ENCODE measurements at places on chromosomes 12 and 14.

GRCh38 chr14:78153064-78153341, 17.2 kb upstream of the NRXN3 start:
- DNase-seq = no peak

DNA sequence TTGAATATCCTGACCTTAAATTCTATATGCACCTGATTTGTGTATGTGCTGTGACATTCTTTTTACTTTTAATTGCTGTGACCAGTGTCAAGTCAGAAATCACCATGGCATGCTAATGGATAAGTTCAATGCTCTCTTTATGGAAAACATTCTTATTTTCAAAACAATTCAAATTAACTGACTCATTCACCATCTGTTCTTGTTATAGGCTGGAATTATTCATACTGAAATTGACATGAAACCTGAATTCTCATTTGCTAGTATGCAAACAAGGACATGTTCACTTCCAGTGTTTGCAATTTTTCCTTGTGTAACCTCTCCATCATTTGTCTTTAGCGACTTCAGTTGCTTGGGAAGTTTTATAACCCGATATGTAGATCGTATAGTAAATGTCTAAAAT, at the start of gene TAS2R30:
Gene TAS2R30, minus strand, starts transcription at position 340 of the 400 bp plus-strand sequence. CDS start 400 bp downstream, outside the sequence.
- no peak for DNase-seq

DNA sequence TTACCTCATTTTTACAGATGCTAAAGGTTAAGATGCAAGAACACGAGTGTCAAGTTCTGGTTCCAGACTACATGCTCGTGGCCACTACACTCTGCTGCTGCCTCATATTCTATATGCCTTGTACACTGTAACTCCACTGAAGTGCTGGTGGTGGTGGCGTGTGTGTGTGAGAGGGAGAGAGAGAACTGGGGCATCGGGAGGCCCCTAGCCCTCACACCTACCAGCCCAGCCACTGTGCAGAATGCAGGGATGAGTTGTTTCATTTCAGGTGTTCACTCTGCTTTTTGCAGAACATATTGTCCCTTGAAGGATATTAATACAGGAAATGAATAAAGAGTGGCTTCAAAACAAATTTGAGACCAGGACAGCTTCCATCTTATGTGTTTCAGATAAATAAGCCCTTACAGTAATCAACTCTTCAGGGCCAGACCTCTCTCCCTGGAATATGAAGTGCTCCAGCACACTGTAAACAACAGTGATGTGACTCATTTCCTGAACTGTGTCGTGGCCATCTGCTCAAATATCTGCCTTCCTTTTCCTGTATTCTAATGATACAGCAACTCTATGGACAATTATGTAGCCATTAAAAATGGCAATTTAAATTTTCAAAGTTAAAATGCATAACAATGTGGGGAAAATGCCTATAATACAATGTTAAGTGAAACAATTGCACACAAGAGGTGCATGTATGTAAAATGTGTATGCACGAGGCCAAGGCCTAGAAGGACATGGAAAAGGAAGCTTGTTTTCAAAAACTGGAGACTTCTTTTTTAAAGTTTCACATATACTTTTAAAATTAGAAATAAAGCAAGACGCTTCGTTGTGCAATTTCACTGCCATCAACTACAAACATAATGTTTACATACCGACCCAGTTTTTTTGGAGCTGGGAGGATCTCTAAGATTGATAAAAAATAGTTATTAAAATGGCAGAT, 215.4 kb downstream of the PELI2 start:
- no peak for DNase-seq

DNA sequence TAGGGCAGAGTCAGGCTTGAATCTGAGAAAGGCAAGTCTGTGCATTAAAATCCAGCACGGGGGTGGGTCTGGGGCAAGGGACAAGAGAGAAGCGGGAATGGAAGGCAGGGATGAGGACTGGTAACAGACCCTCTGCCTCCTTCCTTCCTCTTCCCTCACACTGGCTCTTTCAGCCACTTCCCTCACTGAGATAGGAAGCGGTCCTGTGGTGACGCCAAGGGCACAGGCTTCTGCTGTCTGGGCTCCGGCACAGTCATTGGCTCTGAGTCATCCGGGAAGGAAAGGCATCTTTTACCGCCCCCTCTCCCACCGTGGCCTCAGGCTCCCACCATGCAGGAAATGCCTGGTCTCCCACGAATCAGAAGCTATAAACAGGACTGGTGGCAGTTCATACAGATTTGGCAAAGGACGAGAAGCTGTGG, 70.2 kb downstream of the ETV6 start:
- DNase-seq = no peak

- DNase-seq = no peak
These were observed 147.6 kb downstream of the DPF3 start for GRCh38 chr14:72745991-72746980.

- DNase-seq = no peak
These were observed 204.7 kb downstream of the EPS8 start for GRCh38 chr12:15584366-15585041.

DNA sequence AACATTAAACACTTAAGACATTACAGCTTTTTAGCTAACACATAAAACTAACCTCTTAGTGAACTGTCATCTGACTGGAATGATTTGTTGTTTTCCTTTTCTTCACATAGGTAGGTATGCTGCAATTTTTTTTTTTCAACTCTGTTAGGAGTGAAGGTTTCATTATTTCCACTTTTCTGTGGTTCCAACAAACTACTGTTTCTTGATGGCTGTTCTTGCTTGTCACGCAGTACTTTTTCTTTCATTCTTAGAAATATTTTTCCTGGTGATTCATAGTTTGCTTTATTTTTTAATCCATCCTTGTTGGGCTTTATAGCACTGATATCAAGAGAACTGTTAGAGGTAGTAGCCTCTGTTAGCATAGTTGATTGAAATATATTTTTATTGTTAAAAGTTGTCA, 6.3 kb downstream of the MIS18BP1 start:
- no peak for DNase-seq

DNA sequence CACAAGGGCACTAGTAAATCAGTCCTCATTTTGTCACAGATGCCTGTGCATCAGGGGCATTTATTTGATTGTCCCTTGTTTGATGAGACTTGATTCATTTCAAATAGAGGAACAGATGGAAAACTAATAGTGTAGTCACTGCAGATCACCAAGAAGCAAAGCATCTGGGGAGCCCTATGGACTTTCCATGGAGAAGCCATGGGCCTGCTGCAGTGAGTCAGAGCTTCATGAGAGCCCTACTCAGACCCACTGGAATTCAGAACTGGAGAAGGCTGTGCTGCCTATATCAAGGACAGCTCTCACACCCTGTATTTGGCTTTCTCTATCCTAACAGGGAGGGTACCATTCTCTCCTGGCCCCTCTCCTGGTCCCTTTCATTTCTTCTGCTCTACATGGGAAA, 126.2 kb downstream of the GRIP1 start:
- DNase-seq = no peak

GRCh38 chr12:90501412-90501811, 453.6 kb downstream of the CCER1 start:
- no peak for DNase-seq

- no peak for DNase-seq
These were observed 12.9 kb downstream of the ISCA2 start for GRCh38 chr14:74506411-74506851.

DNA sequence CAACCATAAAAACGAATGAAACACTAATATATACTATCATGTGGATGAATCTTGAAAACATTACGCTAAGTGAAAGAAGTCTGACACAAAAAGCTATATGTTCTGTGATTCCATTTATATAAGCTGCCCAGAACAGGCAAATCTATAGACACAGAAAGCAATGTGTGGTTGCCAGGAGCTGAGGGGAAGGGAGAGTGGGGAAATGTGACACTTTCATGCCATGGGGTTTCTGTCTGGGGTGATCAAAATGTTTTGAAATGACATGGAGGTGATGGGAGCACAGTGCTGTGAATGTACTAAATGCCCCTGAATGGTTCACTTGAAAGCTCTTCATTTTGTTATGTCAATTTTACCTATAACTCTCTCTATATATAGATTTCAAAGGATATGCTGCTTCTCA, 30.1 kb downstream of the ATG14 start:
- no peak for DNase-seq

DNA sequence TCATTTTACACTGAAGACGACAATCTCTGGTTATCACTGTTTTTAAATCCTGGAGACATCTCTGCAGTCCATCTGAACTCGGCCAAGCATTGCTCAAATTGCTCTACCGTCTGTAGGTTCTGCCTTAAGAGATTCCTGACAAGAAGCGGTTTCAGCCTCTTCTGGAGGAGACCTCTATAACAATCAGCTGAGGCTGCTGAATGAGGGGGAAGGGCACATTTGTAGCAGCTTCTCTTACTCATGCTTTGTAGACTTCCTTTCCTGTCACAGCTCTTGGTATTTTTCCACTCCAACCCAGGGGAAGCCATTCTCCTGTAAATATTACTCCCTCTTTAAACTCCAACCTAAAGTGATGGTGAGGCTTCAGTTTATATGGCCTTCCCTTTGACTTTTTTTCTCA, 3.0 kb downstream of the ARG2 start:
- DNase-seq = no peak

GRCh38 chr12:56520048-56520447, 1.6 kb upstream of the RBMS2 start:
- no peak for DNase-seq

DNA sequence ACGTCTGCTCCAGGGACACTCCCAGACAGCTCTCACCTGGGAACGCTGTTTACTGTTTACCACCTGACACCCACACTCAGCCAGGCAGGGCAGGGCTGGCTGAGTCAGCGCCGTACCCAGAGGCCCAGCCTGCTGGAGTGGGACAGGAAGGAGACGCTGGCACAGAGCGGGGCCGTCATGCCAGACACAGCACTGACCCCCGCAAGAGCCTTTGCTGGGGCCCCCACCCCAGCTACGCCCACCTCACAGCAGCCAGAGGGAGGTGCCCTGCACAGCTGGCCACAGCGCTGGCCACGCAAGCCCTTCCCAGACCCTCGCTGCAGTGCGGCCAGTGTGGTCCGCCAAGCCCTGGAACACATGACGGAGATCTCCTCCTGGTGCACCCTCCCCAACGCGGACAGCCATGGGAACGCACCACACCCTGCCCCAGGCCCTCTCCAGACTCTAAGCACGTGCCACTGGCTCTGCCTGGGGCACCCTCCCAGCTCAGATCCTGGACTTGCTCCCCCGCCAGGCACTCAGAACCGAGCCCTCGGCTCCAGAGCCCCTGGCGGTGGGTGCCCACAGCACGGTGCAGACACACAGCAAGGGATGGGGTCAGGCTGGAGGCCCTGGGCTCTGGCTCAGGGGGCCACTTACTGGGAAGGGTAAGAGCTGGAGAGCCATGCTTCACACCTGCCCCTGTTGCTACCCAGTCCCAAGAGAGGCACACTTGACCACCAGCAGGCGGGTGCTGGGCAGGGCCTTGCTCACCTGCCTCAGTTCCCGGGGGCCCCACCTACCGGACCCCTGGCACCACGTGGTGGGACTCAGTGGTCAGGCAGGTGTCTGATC, 5.7 kb downstream of the AHNAK2 start:
- no peak for DNase-seq

GRCh38 chr14:88785911-88786310, 6.8 kb downstream of the EML5 start:
- DNase-seq = no peak

- no peak for DNase-seq
These were observed 54.1 kb upstream of the BEGAIN start for GRCh38 chr14:100641274-100641860.

DNA sequence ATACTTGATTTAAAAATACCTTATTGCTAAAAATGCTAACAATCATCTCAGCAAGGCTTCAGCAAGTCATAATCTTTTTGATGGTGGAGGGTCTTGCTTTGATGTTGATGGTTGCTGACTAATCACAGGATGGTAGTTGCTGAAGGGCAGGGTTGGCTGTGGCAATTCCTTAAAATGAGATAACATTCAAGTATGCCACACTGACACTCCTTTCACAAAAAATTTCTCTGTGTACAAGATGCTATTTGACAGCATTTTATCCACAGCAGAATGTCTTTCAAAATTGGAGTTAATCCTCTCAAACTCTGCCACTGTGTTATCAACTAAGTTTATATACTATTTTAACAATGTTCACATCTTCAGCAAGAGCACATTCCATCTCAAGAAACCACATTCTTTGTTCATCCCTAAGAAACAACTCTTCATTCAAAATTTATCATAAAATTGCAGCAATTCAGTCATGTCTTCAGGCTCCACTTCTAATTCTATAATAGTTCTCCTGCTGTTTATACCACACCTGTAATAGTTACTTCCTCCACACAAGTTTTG, 16.1 kb downstream of the SCAF11 start:
- no peak for DNase-seq

DNA sequence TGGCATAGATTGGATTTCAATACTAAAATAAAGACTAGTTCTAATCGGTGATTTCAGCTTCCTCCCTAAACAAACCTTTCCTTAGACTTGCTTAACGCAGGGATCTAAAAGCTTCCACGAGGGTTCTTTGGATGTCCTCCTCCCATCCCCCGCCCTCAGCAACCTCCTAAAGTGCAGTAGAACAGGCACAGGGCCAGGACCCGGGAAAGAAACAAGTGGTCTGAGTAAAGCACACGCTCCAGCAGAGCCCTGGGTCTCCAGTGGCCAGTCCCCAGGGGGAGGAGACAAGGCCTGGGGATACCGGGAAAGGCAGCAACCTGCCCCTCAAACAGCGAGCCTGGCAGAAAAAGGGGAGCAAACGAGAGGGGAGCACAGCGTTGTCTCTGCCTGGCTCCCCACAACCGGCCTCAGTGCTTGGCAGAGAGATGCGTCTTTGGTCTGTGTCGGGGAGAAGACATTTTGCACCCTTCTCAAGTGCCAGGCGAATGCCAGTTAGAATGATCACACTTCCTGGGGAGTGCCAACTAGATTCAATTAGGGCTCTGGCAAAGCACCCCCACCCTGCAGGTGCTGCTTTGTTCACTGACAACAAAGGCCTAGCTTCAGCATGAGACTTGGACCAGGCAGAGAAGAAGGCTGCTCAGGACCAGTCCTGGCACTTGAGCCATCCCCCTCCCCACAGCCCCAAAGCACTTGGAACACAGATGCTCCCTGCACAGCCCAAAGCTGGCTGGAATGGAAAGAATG, 17.1 kb upstream of the SLC6A12 start:
- no peak for DNase-seq

DNA sequence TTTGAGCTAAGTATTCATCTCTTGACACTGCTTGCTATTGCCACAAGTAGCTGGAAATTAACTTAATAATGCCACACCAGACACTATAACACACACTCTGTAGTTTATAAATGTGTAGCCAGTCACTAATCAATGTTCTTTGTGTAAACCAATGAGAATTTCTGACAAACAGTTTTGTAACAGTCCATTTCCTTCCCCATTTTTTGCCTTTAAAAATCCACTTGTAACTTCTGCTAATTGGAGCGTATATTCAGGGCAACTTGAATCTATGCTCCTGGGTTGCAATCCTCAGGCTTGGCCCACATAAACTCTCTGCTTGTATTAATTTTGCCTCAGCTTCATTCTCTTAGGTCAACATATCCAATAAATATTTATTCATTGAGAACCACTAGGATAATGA, 125.0 kb upstream of the DHRS4 start:
- DNase-seq = no peak

DNA sequence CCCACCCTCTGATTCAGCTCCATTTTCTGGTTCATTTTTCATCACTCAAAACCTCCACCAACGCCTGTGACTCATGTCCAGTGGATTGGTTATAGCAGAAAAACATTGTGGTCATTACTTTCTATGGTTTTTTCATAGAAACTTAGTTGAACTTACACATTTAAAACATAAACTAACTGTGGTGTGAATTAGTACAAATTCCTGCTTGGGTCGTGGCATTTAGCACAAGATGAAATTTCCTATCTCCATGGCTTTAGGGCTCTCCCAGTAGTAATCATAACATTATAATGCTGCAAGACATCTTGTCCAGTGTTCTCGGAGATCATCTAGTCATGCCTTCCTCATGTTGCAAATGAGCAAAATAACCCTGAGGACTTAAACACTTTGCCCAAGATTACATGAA, 7.1 kb downstream of the RNASE7 start:
- no peak for DNase-seq

Data from activated naive CD4-positive, alpha-beta T cell (primary cell).